Ascending aorta (tissue), 2 donors: ENCODE measurements at places on chromosomes 6 and 20. TPM values are rescaled to one million over a fixed set of nuclear protein-coding genes. Genes with fewer than 3 reads are reported as not detected.

LAMA2 gene
- total RNA-seq = 45.2 TPM

FUT9 gene
- not detected for total RNA-seq

TP53TG5 gene
- total RNA-seq = not detected

CTCFL gene
- total RNA-seq = not detected

FAM209A gene
- not detected for total RNA-seq

EGFL8 gene
- total RNA-seq = 9.4 TPM

PIGT gene
- total RNA-seq = 142 TPM

DNA sequence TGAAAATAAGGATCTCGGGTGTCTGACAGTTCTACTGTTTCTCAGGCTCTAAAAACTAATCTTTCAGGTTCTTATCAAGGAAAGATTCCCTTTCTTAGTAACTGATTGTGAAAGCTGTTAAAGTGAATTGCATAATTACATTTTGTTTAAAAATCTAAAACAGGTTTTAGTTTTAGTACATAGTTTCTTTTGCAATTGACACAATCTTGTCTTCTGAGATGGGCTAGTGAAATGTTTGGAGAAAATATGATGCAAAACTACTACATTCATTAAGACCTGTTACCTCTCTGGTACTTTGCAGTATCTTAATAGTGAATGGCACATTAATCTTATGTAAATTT lies 298.4 kb downstream of the UTRN start:
- DNase-seq = no peak

- no peak for DNase-seq
Measured at GRCh38 chr6:4088704-4089103, 9.8 kb upstream of the FAM217A start.

- no peak for DNase-seq
Measured at GRCh38 chr6:108407904-108408827, 113.3 kb downstream of the AFG1L start.

- DNase-seq = peak; percentile 60
Measured at GRCh38 chr20:1328680-1329330, at the start of gene SDCBP2. Gene SDCBP2 (minus strand): TSS chr20:1329139. CDS start chr20:1320416, 8,723 bp downstream.

- no peak for DNase-seq
Measured at GRCh38 chr20:25229486-25230165, 18.3 kb upstream of the PYGB start.

GRCh38 chr6:79710127-79710526 lies 79.0 kb downstream of the SH3BGRL2 start:
- no peak for DNase-seq

DNA sequence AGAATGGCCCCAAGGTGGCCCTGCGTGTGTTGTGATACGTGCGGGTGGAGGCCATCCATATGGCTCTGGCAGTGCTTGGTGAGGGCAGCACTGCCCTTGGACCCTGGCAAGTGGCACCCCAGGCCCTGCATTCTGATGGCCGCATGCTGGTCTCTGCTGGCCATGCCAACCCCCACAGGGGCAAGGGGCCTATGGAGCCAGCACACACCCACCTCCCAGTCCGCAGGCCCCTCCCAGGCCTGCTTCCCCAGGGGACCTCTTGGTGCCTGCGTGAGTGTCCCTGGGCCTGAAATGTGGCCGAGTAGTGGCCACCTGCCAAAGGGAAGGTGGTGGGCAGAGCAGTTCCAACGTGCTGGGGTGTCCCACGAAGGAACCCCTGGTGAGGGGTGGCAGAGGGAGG lies 17.6 kb downstream of the NQO2 start:
- no peak for DNase-seq

GRCh38 chr6:106383573-106383972 lies 23.1 kb downstream of the CRYBG1 start:
- DNase-seq = no peak

- DNase-seq = no peak
Measured at GRCh38 chr6:81634155-81634880, 118.2 kb downstream of the TENT5A start.

GRCh38 chr6:67248077-67248476 lies 1387.0 kb upstream of the ADGRB3 start:
- DNase-seq = no peak

- DNase-seq = no peak
Measured at GRCh38 chr6:96301023-96301422, 220.6 kb upstream of the UFL1 start.

GRCh38 chr6:70849348-70850069 lies 107.4 kb downstream of the B3GAT2 start:
- no peak for DNase-seq
